ENCODE measurements at places on chromosomes 4 and X. TPM values are rescaled to one million over a fixed set of nuclear protein-coding genes. Genes with fewer than 3 reads are reported as not detected.

DNA sequence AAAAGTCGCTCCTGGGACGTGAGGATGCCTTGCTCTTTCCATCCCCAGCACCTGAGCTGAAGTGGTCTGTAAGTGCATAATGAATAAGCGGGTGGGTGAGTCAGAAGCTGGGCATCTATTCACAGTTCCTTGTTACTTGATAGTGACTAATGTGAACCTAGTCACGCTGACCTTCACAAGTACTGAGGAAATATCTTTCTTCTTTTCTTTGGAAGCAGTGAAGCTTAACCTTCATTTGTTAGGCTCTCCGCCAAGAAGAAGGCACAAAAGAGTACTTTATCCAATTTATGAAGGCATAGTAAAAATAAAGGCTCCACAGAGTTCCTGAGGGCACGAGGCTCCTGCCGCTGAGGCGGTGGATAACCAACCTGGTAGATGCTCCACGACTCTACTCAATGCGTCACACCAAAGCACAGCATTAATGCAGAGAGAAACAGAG is 475.7 kb upstream of the SLIT2 start:
- DNase-seq: no peak

DNA sequence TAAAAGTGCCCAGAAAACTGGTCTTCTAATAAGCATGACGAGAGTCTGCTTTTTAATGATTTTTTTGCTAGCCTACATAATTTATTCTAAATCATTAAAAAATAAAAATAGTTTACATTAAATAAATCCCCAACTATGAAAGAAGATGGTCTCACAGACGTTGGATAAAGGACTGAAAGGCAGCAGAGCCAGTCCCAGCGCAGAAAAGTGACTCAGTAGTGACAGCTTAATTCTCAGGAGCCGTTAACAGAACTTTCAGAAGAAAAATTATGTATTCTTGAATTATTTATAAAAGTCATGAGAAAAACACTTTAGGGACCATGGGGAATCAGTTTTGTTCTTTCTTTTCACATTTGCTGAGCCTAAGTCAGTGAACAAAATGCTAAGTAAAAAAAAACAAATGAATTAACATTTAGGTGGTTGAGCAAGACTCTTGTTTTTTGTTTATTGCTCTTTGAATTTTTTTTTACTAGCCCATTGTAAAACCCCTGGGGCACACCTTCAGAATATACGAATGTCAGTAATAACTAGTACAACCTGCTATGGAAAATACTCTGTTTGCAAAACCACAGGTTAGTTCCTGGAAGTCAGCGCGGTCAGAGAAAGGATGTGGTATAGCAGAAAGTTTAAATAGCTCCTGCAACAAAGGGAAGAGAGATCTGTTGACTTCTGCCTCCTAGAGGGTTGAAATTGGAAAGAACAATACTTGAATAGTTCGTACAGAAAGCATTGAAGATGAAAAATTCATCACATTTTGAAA is 50.4 kb upstream of the CCDC160 start:
- no peak for DNase-seq

DNA sequence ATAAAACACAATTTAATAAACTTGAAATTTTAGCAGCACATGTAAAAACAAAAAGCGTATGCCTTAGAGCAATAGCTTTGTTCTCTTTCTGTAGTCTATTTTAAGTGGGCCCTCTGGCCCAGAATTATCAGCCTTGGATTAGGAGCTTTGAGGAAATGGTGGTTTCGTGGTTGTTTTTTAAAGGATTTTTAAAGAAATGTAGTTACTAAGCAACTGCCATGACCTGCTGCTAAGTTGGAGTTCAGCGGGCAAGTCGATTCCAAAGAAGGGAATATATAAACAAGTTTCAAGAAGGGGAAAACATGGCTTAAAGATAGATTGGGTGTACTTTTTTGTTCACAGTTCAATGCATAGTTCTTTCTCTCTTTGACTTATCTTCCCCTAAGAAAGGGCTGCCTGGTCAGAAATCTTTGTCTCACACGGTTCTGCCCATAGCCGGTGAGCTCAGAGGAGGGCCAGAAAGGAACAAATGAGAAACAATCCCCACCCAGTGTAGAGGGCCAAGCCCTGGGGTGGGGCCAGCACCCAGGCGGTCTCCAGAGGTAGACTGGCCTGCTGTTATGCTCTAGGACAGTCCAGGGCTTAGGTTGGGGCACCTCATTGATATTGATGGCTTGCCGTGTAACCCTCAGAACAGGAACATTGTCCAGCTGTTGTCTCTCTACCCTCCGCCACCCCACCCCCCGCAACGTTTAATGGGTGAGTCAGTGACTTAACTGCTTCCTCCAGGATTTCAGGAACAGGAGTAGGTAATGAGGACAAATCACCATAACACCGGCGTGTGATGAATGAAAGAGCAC is 32.5 kb downstream of the DLG3 start:
- DNase-seq: peak; percentile 60

GRCh38 chr4:145670422-145670821 is 9.5 kb upstream of the C4orf51 start:
- DNase-seq: no peak

DNA sequence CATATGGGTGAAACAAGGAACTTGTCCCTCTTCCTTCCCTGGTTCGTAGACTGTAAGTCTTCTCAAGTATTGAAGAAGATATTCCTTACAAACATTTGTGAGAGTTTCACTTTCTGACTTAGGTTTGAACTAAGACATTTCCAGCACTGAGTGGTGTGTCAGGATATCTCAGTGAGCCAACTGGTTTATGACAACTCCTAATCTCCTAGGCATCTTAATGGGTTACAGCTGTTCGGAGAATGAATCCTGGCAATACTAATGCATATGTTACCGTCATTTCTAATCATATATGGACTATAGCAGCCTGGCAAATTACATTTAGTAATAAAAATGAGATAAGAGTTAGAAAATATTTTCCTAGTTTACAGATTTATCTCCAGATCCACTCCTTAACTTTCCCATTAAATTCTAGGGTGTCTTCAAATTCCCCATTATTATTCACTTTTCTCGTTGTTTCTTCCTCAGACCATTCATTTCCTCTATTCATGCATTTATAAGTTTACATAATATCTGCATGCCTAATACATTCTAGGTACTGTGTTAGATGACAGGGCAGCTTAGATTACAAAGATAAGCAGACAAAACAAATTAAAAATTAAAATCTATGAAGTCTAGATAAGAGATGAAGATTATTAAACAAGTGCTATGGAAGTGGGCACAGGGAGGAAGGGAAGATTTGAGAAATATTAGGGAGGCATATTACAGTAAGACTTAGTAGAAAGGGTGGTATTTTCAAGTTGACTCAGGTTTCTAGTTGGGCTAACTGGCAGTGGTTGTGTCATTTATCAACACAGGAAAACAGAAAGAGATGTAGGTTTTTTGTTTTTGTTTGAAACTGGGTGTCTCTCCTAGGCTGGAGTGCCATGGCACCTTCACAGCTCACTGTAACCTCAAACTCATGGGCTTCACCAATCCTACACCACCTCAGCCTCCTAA is 173.9 kb downstream of the WDFY3 start:
- no peak for DNase-seq

DNA sequence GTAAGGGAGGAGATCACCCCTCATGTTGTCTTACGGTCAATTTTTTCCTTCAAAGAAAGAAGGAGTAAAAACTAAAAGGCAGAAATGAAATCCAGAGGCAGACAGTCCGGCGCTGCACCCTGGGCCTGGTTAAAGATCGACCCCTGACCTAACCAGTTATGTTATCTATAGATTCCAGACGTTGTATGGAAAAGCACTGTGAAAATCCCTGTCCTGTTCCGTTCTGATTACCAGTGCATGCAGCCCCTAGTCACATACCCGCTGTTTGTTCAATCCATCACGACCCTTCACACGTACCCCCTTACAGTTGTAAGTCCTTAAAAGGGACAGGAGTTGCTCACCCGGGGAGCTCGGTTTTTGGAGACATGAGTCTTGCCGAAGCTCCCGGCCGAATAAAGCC is 105.6 kb upstream of the JADE1 start:
- DNase-seq: no peak

GRCh38 chrX:69615342-69615741 is 571 bp upstream of the EDA start:
- no peak for DNase-seq

DNA sequence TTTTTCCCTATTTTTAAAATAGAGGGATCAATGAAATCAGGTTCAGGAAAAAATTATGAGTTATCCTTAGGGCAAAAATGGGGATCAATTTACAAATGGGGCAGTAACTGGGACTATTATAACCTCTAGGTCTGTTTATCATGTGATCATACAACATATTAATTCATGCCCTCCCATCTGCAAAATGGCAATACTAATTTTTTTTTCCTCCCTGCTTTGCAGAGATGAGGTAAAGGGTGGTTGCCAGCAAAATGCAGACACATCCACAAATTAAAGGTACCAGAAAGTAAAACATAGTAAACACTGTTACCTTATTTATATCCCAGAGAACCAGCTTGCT is 467 bp downstream of the HSD17B11 start:
- DNase-seq: no peak

DNA sequence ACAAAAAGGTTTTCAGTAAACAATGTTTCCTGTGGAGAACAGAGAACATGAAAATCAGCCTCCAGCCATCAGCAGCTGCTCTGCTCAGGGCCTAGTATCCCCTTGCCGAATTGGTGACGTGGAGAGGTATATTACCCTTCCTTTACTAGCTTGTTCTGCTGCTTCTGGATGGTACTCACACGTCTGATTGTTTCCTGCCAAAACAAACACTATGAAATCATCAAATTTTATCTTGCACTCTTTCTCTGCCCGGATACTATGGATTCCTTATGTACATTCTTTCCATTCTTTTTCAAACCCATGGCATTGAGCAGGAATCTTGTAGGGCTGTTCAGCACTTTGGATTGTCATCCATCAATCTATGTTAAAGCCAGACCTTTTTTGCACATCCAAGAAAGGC is 18.8 kb upstream of the METAP1 start:
- no peak for DNase-seq

DNA sequence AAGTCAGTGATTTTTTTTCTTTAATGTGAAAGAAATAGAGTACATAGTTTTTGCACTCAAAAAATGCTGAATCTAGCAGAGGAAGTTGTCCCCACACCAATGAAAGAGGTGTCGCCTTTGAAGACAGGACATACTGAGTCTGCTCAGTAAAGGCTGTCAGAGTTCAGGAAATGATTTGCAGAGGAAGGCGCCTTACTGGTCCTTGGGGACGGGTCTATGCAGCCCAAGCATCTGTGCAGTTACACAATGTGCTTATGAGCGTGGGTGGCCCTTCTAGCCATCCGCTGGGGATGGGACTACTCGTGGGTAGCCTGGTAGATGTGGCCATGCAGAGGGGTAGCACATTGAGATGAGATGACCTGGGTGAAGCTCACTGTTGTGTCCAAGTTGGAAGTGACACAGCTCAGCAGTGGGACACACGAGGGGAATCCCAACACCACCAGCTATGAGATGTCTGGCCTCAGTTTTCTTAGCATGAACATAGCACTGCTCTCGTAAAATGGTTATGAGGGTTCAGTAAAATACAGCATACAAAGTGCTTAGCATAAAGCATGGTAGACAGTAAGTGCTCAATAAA is 116.5 kb upstream of the RBPJ start:
- DNase-seq: no peak

GRCh38 chrX:51336584-51336983 is 4.0 kb downstream of the NUDT10 start:
- DNase-seq: no peak

DNA sequence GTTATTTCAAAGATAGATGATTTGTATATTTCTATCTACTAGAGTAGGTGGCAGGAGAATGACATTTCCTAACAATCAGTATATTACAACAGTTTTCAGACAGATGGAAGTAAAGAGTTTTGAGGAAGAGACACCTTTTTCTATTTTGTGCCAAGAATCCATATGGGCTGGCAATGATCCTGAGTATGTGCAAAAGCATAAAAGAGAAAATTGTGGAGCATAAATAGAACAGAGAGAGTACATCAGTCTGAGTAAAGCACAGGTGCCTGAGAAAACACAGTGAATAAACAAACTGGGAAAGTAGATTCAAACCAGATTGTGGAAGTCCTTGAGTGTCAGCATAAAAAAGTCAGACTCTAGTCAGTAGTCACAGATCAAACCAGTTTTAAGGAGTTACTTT is 96.8 kb upstream of the WDR44 start:
- DNase-seq: no peak

DNA sequence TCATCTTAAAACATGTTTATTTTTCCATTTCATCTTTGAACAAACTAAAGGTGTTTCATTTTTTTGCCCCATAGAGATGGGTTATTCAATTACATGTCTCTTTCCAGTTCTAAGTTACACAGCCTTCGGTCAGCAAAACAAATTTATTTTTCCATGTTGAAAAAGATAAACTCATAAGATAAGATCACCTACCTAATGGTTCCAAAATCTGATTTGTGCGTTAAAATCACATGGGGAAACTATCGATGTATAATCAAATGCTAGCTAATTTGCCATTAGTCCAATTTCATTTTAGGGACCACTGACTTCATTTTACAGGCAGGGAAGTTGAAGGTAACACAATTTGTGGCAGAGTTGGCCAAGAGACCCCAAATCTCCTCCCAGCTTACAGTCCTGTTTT is 67.2 kb upstream of the ACSL1 start:
- no peak for DNase-seq

DNA sequence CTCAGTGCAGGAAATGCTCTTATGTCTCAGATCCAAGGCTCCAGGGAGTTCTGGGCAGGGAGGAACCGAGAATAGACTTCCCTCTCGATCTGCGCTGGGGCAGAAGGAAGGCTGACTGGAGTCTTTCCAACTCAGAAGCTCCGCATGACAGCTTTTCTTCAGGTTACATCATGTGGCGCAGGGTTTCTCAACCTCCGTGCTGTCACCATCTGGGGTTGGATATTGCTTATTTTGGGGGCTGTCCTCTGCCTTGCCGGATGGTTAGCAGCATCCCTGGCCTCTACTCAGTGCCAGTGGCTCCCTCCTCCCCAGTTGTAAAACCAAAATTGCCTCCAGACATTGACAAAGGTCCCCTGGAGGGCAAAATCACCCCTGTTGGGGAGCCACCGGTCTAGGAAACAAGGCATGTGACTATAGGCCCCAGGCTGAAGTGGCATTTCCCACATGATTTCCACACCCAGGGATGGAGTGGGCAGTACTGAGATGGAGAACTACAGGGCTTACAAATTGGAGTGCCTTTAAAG is 21.4 kb downstream of the REELD1 start:
- no peak for DNase-seq

DNA sequence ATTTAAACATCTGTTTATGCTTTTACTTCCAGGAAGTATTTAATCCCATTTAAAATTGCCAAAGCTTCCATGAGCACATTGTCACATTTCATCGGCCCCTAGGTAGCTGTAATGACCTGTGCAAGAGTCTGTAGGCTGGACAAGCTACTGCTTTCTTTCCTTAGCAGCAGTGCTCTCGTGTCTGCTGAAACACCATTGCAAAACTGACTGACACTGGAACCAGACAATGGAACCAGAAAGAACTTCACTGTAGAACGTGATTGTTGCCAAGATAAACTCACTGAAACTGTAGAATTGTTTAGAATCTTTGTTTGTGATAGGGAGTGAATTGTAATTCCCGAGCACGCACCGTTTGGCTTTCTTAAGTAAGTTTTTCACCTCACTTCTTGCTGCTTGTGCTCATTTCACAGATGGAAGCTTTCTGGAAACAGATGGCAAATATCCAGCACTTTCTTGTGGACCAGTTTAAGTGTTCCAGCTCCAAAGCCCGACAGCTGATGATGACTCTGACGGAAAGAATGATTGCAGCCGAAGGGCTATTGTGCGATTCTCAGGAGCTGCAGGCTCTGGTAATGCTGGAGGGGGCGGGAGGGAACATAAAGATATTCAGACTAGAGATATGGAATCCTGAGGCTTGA is 36.9 kb downstream of the EVC start:
- DNase-seq: no peak

GRCh38 chr4:126890383-126890782 is 742.4 kb upstream of the INTU start:
- DNase-seq: no peak

Gene PRKG2
- total RNA-seq: 20.4 TPM

Gene NEUROG2
- not detected for total RNA-seq

Gene CCNB3
- 0.26 TPM for total RNA-seq

Gene OTUD4
- 27.0 TPM for total RNA-seq
